ENCODE measurements at places on chromosomes 5 and 9.

- DNase-seq, result no peak
Measured at GRCh38 chr9:112013266-112013665, 116.7 kb downstream of the UGCG start.

DNA sequence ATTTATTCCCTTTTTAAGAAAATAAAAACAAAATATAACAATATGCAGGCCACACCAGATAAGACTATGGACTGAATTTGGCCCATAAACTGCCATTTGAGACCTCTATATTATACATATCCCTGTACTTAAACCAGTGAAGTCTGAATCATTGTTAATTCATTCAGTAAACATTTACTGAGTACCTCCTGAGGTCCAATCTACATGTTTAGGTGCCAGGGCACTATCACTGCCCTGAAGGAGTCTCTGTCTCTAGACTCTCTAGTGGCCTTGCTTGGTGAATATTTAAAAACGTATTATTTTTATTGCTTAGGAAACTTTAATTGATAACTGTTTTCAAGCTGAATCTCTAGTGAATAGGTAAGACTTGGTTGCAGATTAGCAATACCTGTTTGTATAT, 74.7 kb upstream of the ELL2 start:
- DNase-seq, result no peak

- DNase-seq, result no peak
Measured at GRCh38 chr9:101354143-101354764, 30.6 kb downstream of the BAAT start.

DNA sequence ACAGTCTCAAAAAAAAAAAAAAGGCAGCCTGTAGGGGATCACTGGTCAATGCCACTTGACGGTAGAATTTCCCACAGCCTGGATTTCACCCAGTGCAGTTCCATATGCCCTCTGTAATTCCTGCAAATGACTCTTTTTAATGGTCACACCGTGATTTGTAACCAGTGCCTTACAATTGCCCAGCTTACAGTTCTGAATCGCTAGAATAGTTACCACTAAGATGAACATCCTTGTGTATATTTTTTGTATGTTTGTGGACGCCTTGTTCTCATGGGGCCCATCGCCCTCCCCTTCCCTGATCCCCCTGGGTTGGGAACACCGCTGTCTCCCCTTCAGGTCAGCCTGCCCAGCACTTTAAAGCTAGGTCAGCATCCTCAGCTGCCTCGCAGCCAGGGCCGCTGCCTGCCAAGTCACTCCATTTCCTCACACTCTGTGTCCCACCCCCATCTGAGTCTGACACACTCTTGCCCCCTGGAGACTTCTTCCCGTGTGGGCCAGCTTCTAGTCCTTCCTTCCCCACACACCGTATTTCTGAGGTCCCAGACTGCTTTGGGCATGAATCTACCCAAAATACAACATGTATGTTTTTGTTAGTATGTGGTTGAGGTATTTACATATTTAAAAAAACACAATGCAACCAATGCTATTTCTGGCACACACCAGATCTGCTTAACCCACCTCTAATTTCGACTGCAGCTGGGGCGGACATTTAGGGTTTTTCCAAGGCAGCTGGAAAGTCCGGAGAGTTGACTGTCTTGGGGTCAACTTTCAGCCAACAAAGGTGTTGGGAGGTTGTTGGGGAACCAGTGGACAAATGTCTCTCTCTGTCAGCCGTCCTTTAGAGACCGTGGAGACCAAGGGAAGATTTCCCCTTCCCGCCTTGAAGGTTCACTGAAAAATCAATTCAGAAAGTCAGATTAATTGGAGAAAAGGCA, 120.5 kb upstream of the NEK6 start:
- no peak for DNase-seq

- DNase-seq, result no peak
Measured at GRCh38 chr9:93267091-93267541, 83.2 kb downstream of the WNK2 start.

GRCh38 chr5:168282120-168282519, 9.3 kb upstream of the WWC1 start:
- no peak for DNase-seq

- DNase-seq, result no peak
Measured at GRCh38 chr5:144035046-144035740, 135.3 kb downstream of the YIPF5 start.

DNA sequence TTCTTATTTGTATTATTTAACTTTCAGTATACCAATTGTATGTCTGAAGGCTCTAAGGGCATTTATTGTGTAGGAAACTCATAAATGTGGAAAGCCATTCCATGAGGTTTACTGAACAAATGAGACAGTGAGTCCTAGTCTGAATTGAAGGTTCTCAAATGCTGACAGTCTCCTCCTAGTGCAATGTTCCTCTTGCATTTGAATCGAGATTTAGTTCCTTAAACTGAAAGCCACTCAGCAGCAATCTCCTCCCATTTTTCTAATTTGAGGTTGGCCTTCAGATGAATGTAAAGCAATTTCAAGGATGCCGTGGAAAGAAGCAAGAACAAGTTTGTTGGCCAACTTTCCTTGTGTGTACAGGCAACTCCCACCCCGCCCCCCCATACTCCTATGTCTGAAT, 493.2 kb upstream of the KLF4 start:
- no peak for DNase-seq

- DNase-seq, result no peak
Measured at GRCh38 chr9:110815361-110815760, 146.8 kb downstream of the MUSK start.

DNA sequence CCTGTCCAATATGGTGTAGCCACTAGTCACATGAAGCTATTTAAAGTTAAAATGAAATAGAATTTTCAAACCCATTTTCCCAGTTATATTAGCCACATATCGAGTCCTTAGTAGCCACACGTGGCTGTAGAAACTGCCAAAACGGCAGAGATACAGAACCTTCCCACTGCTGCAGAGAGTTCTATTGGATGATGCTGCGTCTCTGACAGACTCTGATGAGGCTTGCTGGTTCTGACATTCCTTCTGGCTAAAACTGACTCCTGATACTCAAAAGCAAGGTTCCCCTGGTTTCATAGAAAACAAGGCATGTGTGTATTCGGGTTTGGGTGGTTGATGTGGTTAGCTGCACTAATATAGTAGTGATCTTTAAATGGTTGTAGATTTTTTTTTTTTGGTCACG, 91.5 kb downstream of the TLE4 start:
- no peak for DNase-seq

DNA sequence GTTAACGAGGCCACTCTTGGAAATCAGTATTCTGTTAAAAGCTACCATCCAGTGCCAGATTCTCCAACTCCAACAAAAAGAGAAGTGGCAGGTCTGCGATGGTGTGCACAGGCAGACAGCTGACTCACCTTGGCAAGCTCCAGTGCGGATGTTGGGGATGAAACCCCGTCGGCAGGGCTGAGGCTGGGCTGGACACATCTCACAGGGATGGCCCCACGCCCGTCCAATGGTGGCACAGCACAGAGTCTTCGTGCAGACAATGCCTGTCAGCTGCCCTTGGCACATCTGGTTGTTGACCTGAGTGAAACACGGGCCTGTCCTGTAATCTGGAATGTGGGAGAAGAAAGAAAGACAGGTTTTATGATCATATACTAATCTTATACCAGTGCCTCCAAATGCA, 73.4 kb downstream of the FBN2 start:
- no peak for DNase-seq

DNA sequence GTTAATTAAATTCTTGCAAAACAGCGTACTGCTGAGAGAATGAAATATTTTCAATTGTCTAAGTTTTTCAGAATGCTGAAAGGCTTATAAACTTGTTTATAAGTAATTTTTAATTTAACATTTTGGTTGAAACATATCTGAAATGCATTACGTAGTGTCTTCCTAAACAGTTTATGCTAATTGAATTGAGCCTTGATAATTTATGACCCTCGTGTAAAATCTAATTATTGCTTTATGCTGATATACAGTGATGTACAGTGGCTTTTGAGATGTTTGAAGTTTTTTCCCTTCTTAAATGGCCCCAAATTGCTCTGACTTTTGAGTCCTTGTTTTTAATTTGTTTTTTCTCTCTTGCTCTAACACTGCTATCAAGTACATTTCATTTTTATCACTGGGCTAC, 262.7 kb downstream of the FBXL7 start:
- no peak for DNase-seq

DNA sequence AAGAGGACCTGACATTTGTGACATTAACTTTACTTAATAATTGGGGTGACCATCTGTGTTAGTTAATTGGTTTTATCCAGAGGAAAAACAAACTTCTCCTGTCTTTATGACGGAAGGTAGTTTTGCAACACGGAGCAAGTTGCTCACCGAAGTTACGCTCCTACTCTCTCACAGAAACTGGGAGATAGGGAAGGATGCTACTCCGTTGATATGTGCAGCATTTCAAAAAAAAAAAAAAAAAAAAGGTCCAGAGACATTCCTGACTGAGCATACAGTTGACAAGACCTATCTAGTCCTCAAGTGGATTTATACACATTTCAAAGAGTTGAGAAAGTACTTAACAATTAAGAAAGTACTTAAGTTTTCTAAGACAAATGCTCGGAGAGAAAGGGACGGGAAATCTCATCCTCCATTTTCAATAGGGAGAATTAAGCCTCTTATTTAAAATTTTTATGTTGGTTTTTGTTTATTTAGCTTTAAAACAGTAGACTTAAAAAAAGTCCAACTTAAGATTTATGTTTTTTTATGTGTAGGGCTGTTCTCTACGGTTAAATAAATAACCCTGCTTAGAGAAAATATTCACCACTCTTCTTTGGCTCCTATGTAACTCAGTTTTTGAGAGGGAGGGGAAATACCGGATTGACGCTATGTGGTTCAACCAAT, 455 bp upstream of the FER start:
- no peak for DNase-seq

DNA sequence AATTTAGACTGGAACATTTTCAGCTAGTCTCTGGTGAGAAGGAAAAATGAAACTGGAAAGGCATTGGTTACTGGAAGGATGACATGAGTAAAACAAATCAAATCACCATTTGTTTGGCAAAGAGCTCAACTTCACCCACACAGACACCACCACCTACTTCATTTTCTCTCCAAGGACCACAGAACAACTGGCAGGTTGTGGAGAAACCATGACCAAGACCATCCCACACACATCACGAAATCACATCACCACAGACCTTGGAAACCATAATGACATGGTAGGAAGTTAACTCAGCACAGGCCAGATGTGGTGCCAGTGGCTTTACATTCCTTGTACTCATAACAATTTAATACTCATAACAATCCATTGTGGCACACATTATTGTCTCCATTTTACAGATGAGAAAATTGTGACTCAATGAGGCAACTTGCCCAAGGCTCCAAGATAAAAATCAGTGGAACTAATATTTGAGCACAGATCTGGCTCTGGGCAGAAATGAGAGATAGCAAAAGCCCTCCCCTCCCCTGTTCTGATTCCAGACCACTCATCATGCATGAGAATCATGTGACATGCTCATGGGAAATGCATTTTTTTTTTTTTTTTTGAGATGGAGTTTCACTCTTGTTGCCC, 7.5 kb downstream of the OR1K1 start:
- no peak for DNase-seq

DNA sequence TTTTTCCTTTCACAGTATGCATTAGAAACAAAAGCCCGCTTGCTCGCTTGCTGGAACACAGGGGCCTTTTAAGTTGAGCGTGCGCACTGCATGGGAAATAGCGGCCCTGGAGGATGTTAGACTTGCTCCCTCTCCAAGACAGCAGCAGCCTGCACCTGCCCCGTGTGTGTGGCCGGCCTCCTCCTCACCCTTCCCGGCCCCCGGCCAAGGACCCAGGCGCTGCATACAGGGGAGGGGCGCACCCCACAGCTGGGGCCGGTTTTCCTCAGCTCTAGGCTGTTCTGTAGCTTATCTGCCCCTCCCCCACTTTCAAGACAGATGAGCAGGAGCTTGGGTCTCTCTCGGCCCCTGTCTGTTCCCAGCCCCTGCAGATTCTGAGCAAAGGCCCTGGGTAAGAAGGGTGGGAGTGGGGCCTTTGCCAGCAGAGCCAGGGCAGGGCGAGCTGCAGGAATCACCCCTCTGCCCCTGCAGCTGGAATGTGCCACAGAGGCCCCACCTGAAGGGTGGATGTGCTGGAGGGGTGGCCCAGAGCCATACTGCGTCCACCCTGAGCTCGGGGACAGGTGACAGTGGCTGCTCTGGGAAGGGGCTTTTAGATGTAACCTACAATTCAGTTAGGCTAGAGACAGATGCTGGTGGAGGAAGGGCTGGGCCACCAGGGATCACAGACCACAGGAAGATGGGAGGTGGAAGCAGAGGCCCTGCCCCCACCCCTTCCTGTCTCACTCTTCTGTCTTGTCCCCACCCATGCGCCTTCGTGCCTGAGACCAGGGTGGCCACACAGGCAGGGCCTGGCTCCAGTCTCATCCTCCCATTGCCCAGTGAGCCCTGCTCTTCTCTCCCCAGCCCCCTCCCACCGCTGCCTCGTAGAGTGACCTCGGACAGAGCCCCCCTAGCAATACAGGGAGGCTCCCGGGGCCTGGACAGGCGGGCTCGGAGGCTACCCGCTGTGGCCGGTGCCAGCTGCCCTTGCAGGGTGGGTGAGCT, 132.4 kb downstream of the DAB2IP start:
- no peak for DNase-seq

Measured in Panc1 (cell line).